ENCODE measurements at places on chromosomes 1 and 21.

DNA sequence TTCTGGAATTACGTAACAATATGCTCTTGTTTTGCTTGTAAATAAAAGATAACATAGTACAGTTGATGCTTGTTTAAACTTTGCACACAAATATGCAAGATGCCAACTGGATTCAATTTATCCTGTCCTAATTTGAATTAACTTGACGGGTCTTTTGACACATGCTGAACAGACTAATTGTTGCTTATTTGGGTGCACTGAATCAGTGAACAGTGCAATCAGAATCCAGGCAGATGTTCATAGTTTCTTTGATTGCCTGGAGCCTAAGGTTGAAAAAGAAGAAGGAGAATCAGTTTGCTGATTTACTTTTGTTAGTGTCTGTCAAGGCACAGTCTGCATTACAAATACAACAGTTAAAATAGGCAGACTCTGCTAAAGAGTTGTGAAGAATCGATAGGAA lies 307.9 kb downstream of the COL11A1 start:
- no peak for DNase-seq

- DNase-seq: peak; percentile 44
Measured at GRCh38 chr1:112841825-112842224, 114.2 kb downstream of the SLC16A1 start.

GRCh38 chr1:161816201-161816600 lies 50.1 kb downstream of the ATF6 start:
- no peak for DNase-seq

DNA sequence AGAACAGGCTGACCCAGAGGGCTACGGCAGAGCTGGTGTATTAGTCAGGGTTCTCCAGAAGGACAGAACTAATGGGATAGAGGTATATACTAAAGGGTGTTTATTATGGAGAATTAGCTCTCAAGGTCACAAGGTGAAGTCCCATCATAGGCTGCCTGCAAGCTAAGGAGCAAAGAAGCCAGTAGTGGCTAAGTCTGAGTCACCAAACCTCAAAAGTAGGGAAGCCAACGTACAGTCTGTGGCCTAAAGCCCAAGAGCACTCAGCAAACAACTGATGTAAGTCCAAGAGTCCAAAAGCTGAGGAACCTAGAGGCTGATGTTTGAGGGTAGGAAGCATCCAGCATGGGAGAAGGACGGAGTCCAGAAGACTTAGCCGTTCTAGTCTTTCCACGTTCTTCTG lies 179.2 kb downstream of the BACH1 start:
- no peak for DNase-seq

GRCh38 chr1:177145106-177146070 lies 19.1 kb downstream of the ASTN1 start:
- DNase-seq: no peak

DNA sequence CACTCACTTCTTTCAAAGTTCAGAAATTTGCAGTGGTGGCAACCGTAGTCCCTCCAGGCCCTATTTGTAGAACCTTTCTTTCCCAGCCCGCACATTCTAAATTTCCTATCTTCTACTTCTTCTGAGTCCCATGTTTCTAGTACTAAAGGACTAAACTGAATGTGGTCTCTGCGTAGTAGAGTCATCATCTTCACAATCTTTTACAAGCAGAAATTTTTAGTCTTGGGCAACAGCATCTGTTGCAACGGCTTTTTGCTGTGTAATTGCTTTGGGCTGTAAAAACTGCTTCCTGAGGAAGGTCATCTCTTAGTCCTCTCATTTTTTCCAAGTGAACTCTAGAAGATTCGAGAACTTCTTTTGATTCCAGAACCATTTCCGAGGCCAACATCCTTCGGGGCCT lies 23.9 kb downstream of the VAV3 start:
- no peak for DNase-seq

GRCh38 chr1:232252546-232253118 lies 377.3 kb downstream of the SIPA1L2 start:
- DNase-seq: no peak

- no peak for DNase-seq
Measured at GRCh38 chr1:148362216-148362611, 120.9 kb downstream of the PPIAL4G start.

GRCh38 chr1:173861731-173862145 lies 6.1 kb downstream of the GAS5 start:
- DNase-seq: no peak

DNA sequence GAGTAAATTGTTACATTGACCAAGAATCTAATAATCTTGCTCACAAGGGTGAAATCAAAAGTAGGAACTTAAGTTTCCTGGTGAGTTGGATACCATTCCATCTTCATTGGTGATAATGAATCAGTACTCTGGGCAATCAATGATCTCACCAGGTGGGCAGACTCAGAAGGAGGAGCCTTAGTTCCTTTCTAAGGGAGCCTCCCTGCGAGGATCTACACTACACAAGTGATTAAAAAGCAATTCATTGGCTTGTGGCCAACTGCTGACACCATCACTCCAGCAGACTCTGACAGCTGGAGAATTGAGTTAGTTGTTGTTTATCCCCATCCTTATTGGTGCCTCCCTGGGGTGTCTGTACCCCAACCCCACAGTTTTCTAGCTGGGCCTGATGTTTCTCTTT lies 84.1 kb upstream of the VANGL1 start:
- DNase-seq: no peak

DNA sequence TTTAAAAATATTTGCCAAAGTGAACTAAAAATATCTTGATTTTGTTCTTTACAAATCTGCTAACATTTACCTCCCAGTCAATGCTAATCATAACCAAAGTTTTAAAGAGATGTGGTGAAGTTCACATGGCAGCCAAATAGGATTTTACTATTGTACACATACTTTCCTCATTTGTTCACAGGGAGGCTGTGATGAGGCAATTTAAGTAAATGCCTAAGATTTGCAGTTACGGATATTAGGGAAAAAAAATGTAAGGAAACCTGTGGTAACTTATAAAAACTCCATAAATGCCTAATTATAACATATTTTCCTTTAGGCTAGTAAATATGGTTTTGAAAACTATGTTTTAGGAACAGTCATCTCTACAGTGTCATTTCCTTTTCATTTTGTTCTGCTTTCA lies 32.4 kb downstream of the RGS5 start:
- DNase-seq: no peak

GRCh38 chr1:14594045-14594444 lies 4.4 kb upstream of the KAZN start:
- DNase-seq: no peak

DNA sequence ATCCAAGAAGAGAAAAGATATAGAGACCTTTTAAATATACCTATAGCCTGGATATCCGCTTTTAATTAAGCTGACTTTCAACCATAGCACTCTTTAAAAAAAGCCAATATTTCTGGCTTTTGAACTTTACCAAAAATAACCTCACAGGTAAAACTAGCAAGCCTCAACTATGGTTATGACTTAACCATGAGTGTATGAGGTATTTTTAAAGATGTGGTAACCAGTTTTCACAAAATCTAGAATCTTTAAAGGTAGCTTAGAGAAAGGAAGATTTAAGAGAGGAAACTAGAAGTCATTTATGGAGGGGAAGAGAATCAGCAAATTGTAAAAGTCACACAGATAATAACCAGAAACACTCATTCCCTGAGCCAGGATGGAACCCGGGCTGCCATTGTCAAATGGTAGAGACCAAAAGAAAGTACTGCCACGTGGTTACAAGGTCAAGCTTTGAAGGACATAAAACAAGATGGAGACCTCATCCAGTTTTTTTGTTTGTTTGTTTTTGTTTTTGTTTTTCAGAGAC lies 288.4 kb upstream of the RGS18 start:
- no peak for DNase-seq

GRCh38 chr1:12301518-12302237 lies 71.8 kb downstream of the VPS13D start:
- no peak for DNase-seq

DNA sequence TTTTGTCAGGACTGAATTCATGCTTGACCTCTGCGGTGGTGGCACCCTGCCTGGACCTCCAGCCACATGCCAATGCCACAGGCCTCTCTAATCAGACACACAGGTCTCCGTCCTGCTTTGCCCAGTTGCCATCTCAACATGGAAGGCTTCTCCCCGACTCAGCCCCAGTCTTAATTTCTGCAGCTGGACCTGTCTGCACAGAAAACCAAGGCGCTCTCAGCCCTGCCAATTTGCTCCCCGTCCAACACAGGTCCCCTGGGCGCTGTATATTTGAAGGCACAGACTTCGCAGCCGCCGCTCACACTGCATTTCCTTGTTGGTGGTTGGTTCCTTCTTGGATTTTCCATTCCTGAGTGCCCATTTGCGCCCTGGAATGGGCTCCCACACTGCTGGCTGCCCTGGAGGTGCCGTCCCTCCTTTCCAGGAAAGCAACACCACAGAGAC lies 28.0 kb upstream of the PLEKHG5 start:
- DNase-seq: no peak

- DNase-seq: no peak
Measured at GRCh38 chr1:47871799-47872353, 125.3 kb downstream of the TRABD2B start.

GRCh38 chr1:212351588-212352362 lies 62.9 kb downstream of the PACC1 start:
- no peak for DNase-seq

GRCh38 chr1:185929776-185930175 lies 195.6 kb downstream of the HMCN1 start:
- DNase-seq: no peak

DNA sequence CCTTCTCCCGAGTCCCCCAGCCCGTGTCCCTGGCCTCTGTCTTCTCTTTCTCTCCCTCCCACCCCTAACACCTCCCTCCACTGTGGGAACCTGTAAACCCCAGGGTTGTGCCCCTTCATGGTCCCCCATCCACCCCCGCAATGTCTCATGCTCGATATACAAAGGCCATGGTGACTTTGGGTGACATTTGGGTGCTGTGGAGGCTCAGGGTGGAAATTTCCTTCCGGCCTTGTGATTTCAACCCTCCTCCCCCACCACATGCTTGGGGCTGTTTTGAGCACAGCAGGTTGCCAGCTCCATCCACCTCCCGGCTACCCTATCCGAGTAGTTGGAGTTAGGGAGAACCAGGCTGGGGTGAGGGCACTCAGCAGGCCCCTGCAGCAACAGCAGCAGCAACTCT lies 25.7 kb upstream of the VPS13D start:
- no peak for DNase-seq

DNA sequence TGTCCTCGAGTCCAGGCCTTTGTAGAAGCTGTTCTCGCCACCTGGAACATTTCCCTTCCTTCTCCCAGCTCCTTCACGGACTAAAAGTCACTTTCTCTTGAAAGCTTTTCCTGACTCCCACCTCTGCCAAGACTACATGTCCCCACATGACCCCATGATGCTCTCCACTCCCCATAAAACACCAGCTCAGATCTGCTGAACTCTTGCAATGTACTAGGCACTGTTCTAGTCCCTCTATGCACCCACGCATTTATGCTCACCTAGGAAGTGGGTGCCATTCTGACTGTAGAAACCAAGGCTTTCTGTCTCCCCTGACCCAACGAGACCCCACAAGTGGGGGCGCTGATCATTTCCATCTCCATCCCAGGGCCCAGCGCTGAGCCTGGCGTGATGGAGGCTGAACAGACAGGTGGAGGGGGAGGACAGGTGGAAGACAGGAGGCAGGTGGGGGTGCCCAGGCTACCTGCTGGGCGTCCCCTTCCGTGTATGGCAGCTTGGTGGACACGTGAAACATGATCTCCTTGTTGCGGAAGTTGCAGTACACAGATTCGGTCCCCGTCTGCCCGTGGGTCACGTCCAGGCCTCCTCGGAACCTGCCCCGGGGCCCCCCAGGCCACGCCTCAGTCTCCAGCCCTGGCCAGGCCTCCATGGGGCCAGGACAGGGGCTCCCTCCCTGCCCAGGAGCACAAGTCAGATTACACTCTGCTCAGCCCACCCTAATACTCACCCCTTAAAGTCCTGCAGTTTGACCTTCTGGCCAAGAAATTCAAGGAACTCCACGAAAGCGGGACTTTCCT lies 58.0 kb downstream of the RAP1GAP start:
- DNase-seq: no peak

GRCh38 chr1:157201767-157202166 lies 63.6 kb upstream of the ETV3 start:
- no peak for DNase-seq

DNA sequence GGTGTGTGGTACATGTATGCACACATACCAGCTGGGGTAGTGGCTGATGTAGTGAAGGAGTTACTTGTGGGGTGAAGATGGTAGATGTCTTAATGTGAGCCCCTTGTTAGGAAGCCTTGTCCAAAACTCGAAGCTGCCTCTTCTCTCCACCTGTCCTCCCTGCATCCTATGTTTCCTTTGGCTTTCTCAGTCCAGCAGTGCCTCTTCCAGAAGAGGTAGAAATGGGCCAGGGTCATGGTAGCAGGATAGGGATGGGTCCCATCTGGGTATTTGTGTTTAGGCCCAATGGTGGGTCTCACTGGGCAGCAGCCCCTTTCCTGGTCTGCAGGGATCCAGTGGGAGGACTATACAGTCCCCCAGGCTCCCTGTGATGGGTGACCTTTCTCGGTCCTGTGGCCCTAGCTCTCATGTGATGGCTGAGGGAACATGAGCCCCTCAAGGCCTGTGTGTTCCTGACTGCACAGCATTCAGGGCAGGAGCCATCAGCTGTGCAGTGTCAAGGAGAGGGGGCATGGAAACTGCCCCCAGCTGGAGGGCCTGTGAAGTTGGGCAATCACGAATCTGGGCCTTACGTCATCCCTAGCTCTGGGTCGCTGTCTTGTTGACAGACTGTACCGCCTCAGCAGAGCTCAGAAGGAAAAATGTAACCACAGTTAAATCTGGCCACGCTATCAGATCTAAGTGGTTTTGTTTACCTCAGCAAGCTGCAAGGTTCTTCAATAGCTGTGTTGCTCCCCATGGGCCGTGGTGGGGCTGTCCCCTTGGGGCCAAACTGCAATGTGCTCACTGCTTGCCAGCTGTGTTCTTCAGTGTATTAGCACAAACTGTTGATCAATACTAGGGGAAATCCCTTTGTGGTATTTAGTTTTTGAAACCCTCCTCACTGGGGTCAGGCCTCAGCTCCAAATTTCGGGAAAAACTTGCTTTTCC lies 82.7 kb downstream of the NOS1AP start:
- DNase-seq: no peak

GRCh38 chr1:247429496-247429895 lies 13.5 kb downstream of the NLRP3 start:
- DNase-seq: no peak

- no peak for DNase-seq
Measured at GRCh38 chr1:162302306-162303003, 74.2 kb downstream of the SPATA46 start.

DNA sequence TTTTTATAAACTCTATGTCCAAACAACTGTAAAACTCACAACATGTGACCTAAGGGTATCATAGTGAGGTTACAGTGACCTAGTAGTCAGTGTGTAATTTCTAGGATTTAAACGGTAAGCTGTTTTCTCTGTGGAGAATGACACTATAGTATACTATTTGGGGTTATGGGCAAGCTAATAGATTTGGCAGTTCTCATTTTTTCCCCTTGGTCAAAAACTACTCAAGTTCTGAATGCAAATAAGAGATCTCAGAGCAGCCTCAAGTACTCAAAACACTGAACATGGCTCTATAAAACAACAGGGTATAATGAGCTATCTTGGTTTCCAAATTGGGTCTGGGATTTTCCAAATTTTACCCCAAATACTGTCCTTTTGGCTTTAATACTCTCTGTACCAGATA lies 88.5 kb upstream of the HMCN1 start:
- DNase-seq: no peak

Data from Ammon's horn (tissue), 1 donor.